AG10803 (cell line): ENCODE measurements at places on chromosomes 5 and 9.

DNA sequence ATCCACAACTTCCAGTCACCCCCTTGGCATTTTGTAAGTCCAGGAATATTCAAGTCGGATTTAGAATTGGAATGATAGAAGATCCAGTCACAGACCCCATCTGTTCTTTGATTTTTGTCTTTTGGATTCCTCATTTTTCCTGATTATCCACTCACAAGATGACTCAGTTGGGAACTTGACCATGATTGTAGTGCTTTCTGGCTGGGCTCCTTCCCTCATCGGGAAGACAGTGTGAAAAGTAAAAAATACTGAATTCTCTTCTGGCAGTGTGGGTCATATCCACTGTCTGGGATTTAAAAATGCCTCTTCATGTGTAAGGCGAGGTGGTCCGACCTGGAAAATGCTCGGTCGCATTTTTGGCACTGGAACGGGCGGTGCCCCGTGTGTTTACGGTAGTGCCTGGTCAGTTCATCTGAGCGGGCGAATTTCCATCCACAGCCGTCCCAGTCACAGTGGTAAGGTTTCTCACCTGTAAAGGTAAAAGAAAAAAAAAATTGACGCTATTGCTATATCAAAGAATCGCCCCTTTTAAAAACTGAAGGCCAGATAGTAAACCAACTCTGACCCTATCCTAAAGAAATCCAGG is 4.0 kb downstream of the KLF4 start:
- no peak for DNase-seq

GRCh38 chr5:175836737-175837136 is 34.6 kb upstream of the CPLX2 start:
- no peak for DNase-seq

- DNase-seq = peak; percentile 19
Measured at GRCh38 chr5:126385524-126386502, 37.4 kb upstream of the GRAMD2B start.

- no peak for DNase-seq
Measured at GRCh38 chr9:116491659-116492058, 195.4 kb upstream of the TRIM32 start.

DNA sequence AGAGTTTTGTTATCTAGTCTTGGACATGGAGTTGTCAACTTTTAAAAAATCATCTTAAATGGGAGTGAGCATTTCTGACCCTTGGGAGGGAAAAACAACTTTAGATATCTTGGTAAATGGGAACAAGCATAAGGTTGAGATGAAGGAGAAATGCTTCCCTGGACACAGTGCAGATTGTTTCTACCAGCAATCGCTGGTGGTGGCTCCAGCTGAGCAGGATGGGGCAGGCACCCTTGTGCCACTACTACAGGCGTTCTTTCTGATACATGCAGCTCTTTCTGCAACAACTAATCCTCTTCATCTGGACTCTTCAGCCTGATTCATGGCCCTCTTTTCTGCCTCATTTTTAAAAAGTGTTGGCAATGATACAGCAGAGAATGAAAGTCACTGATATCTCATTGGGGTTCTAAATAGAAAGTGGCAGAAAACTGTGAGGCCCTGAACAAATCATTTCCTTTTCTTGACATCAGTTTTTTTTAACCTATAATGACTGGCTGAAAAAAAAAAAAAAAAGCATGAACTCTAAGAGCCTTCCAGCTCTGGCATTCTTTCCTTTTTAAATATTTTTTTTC is 409.4 kb upstream of the PTGER4 start:
- DNase-seq = no peak

DNA sequence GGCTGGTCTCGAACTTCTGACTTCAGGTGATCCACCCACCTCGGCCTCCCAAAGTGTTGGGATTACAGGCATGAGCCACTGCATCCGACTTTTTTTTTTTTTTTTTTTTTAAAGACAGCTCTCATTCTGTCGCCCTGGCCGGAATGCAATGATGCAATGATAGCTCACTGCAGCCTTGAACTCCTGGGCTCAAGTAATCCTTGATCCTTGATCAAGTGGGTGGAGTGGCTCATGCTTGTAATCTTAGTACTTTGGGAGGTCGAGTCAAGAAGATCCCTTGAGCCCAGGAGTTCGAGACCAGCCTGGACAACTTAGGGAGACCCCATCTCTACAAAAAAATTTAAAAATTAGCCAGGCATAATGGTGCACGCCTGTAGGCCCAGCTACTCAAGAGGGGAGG is 8.1 kb downstream of the SEC24A start:
- DNase-seq = no peak

- no peak for DNase-seq
Measured at GRCh38 chr5:10434392-10434791, 7.3 kb upstream of the ROPN1L start.

GRCh38 chr5:122727112-122727541 is 47.8 kb upstream of the SNX2 start:
- DNase-seq = peak; percentile 75

- DNase-seq = no peak
Measured at GRCh38 chr9:133709015-133709611, 29.0 kb downstream of the SARDH start.
